NCI-H510A treated with DMSO at 0.1 percent for 48 hours (cell line): ENCODE measurements at places on chromosomes 6 and 20.

GRCh38 chr6:158009114-158009891, 27.6 kb downstream of the SYNJ2 start:
- no peak for DNase-seq

GRCh38 chr6:53752856-53753255, 41.9 kb upstream of the LRRC1 start:
- DNase-seq, result no peak

DNA sequence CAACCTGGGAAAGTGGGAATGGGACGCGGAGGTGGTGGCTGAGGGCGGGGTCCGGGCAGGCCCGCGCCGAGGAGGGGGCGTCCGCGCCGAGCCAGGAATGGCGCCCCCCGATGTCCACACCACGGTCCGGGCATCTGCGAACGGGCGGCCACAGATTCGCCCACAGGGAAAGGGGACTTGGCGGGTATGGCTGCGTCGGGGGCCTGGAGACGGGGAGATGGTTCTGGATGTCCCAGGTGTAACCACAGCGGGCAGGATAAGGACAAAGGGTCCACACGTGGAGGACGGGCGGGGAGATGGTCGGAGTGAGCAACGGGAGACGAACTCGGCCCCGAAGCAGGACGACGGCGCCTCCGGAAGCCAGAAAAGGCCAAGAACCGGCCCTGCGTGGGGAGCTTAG, 124.6 kb downstream of the WDR27 start:
- DNase-seq, result no peak

DNA sequence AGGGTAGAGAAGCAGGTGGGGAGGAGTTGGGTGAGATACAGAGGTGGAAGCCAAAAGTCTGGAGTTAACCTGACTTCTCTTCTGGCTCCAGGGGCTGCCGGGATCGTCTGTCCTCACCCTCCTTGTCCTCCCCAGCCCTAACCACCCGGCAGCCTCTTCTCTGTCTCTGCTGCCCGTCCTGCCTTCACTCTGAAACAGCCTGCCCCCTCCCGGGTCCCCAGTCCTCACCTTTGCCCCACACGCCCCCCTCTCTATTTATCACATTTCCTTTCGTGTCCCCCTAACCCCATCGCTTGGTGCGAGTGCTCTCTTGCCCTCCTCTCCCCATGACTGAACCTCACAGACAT, 5.7 kb downstream of the RING1 start:
- DNase-seq, result no peak

- no peak for DNase-seq
Observed at GRCh38 chr6:45351076-45351475, 22.9 kb downstream of the RUNX2 start.

DNA sequence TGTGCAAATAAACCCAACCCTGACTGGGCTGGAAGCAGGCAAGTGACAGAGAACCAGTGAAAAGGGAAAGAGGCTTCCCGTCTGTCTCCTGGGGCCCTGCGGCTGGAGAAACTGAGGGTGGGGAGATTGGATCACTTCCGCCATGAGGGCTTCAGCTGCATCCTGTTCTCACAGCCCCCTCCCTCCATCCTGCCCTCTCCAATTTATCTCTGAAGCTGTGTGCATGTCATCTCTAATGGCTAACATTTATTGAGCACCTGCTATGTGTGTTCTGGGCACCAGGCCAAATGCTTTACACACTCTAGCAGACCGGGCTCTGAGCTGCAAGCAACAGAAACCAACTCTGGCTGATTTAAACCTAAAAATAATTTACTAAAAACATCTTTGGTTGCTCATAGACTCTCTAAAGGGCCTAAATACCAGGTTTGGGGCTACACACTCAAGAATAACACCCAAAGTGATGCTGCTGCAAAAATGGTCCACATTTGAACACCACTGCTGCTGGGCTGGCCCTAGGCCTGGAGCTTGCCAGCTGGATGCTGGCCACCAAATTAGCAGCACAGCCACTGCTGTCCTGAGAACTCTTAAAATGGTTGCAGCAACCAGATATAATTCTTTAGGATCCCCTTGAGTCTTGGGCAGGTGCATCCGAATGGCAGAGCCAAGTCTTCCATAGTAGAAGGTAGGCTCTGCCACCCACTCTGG, 123.6 kb upstream of the LRFN2 start:
- peak; percentile 54 for DNase-seq

GRCh38 chr20:13028673-13029072, 19.9 kb downstream of the SPTLC3 start:
- DNase-seq, result no peak

DNA sequence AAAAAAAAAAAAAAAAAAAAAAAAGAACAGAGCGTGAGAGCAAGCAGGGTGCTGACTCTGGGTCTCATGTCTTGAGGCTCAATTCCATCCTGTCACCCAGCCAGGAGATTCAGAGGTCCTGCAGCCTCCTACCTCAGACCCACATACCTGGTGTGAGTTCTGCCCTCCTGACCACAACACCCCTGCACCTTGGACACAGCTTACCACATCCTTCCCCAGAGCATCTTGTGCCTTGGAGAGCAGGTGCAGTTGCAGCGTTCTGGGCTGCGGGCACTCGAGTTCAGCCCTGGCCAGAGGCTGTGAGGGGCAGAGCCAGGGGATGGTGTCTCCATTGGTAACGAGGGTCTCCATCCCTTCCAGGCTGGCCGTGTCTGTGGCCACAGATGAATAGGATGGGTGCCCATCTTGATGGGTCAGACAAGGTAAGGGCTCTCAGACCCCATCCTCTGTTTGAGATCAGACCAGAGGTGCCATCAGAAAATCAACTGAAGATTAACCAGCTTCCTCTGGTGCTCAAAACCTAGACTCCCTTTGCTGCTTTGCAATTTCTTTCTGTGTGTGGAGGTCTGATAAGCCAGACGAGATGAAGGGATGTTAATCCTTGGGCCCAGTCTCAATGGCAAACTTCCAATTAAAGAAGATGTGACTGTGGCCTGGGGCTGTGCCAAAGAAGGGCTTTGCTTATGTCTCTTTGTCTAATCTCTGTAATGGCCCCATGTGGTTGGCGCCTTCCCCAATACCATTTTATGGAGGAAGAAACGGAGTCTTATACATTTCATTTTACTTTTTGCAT, 14.7 kb upstream of the ZNF831 start:
- no peak for DNase-seq

GRCh38 chr6:4965562-4966389, 38.1 kb downstream of the RPP40 start:
- DNase-seq, result no peak

GRCh38 chr6:71887006-71887743, 825 bp downstream of the RIMS1 start:
- DNase-seq, result no peak

DNA sequence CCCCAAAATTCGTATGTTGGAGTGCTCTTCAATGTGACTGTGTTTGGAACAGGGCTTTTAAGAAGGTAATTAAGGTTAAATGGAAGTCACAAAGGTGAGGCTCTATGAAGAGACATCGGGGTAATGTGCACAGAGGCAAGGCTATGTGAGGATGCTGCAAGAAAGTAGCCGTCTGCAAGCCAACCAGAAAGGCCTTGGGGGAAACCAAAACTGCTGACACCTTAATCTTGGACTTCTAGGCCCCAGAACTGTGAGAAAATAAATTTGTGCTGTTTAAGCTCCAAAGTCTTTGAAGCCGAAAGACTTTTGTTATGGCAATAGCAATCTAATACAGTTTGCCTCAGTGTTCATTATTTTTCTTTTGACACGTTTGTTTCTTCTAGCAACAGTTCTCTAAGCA, 2.4 kb upstream of the IRAK1BP1 start:
- DNase-seq, result no peak

DNA sequence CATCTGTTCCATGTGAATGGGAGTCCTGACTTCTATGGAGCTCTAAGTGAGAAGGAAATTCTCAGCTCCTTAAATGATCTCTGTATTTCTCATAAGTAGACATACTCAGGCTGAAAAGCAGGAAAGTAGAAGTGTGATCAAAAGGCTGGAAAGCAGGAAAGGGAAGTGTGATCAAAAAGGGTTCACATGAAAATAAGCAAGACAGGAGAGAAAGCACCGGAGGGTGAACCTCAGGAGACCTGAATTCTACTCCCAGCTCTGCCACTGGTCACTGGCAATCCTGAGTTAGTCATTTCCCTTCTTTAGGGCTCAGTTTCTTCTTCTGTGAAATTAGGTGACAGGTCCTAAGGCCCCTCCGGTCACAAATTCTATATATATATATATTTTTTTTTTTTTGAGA, 55.5 kb upstream of the TRERF1 start:
- no peak for DNase-seq

- no peak for DNase-seq
Observed at GRCh38 chr6:100665041-100665380, 200.3 kb upstream of the SIM1 start.

DNA sequence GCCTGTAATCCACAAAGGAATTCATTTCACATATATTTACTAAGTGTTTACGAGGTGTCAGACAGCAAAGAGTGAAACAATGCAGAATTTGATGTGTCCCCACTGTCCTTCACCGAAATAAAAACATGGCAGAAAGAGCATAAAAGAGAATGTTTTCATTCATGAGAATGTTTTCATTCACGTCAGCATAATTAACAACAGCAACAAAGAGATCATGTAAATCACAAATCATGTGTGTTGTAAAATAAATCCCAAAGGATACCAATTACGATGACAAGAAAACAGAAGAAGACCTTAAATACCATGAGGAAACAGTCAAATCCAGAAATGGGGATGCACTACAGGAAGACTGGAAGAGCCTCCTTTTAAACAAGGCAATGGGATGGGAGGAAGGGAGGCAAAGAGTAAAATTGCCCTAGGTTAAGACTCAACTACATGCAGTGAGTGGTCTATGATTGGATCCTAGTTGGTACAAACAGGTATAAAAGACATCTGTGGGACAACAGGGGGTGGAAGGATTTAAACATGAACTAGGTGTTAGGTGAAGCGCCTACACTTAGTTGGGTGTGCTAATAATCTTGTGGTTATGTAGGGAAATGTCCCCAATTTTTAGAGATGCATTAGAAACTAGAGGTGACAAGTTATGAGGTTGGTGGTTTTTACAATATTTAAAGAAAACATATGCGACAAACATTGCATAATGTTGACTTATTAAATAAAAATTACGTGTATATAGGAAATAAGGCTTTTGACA, 1.5 kb downstream of the ZSCAN31 start:
- no peak for DNase-seq

GRCh38 chr6:81373414-81373813, 379.1 kb downstream of the TENT5A start:
- no peak for DNase-seq

- no peak for DNase-seq
Observed at GRCh38 chr6:38554700-38555413, 84.9 kb downstream of the BTBD9 start.
